ENCODE measurements at places on chromosomes 1 and 21. TPM values are rescaled to one million over a fixed set of nuclear protein-coding genes. Genes with fewer than 3 reads are reported as not detected.

The AMY1B gene
- not detected for total RNA-seq

The CR1L gene
- 0.73 TPM for total RNA-seq

DNA sequence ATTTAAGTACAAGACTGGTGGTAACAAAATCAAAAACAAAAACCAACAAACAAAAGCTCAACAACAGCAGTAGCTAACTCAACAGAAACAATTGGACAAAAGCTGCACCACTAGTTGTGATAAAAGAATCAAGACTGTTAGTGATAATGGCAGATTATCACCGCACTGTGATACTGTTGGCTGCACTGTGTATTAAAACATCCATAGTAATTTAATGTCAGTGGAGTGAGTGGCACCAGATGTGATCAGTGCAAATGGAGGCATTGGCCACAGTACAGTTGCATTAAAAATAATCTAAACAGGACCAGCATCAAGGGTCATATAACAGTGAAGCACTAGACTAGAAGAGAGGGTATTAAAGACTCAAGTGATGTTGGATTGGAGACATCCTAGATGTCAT, 1341.3 kb downstream of the MRPL39 start:
- no peak for DNase-seq

DNA sequence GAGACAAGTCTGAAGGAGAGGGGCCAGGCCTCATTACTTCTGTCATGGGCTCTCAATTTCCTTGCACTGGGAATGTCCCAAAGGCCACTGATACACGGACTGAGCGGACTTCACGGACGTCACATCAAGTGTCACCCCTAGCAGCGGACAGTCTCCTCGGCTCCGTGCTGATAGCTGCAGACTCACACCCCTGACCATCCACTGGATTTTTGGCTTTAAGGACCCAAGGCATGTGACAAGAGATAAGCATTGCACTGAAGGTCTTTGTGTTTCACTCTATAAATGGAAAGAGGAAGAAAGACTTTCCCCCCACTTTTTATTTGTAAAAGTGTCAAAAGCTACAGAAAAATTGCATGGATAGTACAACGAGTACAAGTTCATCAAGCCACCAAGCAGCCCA, 200.4 kb upstream of the FGGY start:
- DNase-seq: no peak

DNA sequence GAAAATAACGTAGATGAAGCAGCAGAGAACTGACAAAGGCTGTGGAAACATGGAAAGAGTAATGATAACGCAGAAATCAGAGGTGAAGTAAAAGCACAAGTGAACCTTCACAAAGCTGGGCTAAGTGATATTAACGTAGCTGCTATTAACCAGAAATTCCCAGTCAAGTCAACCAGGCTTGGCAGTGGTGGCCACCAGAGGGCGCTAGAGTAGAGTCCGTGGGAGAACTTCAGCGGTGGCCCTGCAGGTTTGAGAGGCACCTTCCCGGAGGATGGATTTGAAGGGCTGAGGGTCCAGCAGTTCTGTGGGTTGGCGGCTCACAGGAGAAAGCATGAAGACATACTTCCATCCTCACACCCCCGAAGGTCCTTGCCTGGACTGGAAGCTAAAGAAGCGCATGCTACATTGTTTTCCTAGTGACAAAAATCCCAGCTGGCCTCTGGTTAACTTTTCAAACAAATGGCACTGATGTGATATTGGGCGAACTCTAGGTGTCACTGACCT, 81.7 kb upstream of the ZNF648 start:
- peak; percentile 77 for DNase-seq

GRCh38 chr1:58720680-58721079, 20.8 kb upstream of the MYSM1 start:
- no peak for DNase-seq

DNA sequence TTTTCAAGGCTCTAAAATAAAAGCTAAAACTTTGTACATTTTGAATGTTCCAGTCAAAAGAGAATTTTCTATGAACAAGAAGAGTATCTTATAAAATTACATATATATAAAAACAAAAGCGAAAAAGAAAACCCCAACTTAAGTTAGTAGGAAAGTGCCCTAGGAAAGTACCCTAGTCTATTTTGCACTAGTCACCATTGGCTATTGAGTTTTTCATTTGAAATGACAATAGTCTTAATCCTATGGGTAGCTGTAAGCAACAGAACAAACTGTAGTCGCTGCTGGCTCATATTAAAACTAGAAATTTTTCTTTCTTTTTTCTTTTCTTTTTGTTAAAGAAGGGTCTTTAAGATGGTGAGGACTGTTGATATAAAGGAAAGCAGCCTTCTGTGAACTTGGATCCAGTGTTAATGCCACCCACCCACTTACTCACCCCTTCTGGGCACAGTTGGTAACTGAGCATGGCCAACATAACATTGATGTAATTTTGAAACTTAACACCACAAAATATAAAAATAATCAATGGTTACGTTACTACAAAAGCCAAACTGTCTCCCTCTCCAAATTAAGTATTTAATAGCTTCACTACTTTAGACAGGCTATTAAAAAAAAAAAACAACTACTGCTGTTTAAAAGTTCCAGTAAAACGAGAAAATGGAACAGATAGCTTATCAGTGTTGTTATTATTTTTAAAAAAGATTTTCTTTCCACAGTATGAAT, 177.0 kb downstream of the EIF4G3 start:
- DNase-seq: no peak

- DNase-seq: no peak
These were observed 488.1 kb upstream of the PRMT6 start for GRCh38 chr1:106568201-106568974.

DNA sequence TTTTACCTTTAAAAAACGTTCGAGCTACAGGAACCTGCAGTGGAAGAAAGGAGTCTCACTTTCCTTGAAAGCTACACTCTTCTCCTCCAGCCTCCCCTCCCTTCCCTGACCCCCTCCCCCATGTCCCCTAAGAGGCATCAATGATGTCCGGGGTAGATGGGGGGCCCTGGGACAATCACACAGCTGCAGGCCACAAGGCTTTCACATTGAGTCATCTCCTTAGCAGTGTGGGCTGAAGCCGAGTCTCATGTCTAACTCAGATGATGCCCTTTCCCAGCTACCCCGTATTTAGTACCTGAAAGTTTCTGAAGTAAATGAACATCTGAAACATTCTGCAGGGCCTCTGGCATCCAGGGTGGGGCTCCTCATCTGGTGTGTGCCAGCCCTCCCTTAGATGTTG, 6.3 kb upstream of the GPR25 start:
- no peak for DNase-seq

- DNase-seq: no peak
These were observed 7.9 kb upstream of the ERICH3 start for GRCh38 chr1:74681449-74681848.

DNA sequence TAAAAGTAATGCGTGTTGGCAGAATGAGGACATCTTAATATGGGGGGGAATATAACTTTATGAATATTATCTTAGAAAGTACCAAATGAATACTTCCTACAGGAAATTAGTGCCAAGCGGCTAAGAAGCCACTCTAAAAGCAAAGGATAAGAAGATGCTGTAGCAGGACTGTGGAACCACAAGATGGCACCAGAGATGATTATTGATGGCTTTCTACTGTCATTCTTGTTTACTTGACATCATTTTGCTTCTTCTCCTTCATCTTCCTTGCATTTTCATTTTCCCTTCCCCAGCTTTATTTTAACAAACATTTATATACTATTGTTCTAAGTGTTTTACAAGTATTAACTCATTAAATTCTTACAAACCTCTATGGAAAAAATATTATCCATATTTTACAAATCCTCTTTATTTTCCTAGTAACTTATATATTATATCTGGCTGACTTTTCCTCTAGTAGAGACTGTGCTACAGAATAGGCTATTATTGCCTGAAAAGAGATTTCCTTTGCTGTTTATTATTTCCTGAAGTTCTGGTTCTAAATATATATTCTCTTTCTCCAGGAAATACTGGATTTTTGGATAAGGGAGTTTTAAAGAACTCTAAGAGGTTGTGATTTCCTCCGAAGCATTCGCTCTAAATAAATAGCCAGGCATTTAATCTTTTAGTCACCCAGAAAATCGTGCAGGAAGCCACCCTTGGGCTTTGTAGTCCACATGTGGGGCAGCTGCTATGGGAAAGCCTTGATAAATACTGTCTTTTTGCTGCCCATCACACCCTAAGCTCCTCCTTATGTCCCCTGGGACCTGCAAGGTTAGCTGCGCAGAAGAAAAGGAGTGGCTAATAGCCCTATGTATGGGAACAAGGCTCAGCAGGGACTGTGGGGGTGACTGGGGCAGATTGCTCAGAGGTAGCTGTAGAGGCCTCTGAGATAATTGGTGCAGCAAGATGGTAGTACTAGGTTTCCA, 69.8 kb downstream of the TPR start:
- peak; percentile 3 for DNase-seq
